ENCODE measurements at places on chromosomes 3 and 15.

GRCh38 chr3:140726066-140726465 lies 48.2 kb downstream of the TRIM42 start:
- no peak for DNase-seq

DNA sequence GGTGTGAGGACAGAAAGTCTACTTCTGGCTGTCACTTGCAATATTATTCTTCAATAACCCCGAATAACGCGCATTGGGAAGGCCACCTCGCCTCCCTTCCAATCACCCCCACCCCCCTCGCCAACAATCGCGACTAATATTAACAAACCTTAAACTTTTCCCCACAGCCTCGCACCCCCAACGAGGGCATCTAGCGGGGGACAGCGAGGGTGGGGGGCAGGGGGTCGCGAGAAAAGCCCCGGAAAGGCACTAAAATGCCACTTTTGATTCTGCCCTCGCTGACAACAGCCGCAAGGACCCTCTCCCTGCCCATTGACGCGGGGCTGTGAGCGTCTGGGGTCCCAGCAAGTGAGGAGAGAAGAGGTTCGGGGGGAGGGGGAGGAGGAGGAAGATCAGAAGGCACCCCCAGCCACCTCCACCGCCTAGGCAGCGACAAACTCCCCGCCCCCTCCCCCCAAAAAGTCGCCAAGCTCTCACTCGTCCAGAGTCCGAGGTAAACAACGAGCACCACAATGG lies 868 bp downstream of the SATB1 start:
- DNase-seq: no peak

- DNase-seq: no peak
These were observed 53.0 kb upstream of the MME start for GRCh38 chr3:155026999-155027591.

DNA sequence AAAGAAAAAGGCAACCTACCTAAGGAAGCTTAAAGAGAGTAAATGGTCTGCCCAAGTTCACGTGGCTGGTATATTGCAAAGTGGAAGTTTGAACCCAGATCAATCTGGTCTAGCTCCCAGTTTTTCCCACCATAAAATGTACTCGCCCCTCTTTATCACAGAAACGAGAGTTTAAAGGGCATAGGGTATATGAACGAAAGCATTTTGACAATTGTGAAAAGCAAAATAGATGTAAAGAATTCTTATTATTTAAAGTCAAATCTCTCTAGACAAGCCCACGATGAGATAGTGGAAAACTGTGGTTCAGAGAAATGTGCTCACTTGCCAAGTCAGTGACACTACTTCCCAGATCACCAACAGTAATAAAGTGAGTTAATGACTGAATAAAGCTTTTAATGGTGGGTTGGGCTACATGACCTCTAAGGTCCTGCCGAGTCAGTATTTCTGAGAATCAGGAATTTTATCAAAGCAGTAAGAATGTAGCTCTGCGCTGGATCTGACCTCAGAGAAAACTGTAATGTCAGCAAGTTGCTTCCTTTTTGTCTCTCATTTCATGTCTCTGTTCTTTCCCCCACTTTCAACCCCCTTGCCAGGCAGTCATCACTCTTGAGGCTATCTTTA lies 23.3 kb upstream of the NEO1 start:
- DNase-seq: no peak

DNA sequence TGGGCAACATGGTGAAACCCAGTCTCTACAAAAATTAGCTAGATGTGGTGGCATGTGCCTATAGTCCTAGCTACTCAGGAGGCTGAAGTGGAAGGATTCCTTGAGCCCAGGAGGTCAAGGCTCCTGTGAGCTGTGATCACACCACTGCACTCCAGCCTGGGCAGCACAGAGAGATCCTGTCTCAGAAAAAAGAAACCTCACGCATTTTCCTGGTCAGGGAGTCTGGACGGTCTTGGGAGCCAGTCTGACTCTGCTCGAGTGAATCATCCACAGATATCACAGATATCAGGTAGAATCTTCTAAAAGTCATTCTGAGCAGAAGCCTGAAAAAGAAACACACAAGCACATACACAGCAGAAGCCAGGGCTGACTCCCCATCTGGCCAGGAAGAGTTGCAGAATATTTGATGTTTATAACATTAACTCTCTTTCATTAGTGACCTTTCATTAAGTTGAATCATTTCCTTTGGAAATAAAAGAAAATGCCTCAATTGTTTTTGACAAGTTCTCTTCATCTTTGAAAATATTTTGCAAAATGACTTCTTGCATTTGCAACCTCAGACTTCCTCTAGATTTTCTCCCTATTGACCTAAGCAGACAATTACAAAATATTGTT lies 56.5 kb upstream of the ABHD17C start:
- DNase-seq: no peak

GRCh38 chr3:177589911-177590381 lies 392.7 kb upstream of the TBL1XR1 start:
- DNase-seq: no peak

DNA sequence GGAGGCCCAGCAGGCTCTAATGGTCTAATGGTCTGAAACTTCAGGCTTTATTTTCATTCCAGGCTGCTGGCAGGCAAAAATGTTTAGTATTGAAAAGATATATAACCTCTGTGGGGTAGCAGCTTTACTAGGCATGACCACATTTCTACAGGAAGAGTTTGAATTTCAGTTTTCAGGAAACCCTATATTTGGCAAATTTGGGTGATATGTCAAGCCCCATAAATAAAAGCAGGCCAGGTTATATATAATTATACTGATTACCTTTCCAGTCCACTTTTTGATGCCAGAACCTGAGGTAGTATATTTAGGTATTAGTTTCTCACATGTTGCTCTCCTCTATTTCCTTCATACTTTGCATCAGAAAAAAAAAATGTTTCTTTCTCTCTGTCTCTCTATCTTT lies 37.2 kb upstream of the PHLDB2 start:
- no peak for DNase-seq

DNA sequence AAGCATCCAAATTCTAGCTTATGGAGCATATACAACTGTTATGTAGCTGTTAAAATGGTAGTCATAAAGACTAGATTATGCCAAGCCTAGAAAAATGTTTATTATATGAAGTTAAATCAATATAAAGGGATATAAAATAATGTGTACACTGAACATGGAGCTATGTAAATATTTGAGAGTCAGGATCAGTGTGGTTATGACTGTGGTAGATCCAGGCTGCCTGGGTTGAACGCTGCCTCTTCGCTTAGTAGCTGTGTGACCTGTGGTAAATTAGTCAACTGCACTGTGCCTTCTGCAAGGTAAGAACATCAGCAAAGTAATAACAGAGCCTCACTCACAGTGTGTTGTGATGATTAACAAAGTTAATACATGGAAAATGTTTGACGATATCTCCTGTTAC lies 212.2 kb downstream of the RBMS3 start:
- DNase-seq: no peak

GRCh38 chr3:177687291-177687690 lies 490.0 kb upstream of the TBL1XR1 start:
- DNase-seq: no peak

GRCh38 chr15:40006646-40007045 lies 32.3 kb downstream of the SRP14 start:
- no peak for DNase-seq

- DNase-seq: no peak
These were observed 9.3 kb downstream of the ARPP19 start for GRCh38 chr15:52559575-52559974.

DNA sequence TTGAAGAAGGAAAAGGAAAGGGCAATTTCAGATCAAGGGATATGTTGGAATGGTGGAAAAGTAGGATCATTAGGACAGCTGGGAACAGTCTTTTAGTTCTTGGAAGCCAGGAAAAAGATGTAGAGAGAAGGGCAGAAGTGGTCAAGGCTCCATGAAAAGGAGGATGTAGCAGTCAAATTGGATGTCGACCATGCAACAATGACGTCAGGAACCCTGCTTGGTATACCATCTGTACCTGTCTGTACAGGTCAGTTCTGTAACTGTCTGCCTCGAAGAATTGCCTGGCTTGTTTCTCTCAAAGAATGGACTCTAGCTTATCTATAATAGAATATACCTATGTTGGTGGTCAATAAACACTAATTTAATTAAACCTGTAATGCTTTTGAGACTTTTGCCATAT lies 157.8 kb upstream of the SGO1 start:
- DNase-seq: no peak

- no peak for DNase-seq
These were observed 26.6 kb upstream of the MRPS22 start for GRCh38 chr3:139317215-139317614.

GRCh38 chr3:65897766-65898165 lies 141.0 kb downstream of the MAGI1 start:
- no peak for DNase-seq

GRCh38 chr3:170560296-170560695 lies 25.6 kb downstream of the SLC7A14 start:
- no peak for DNase-seq

GRCh38 chr3:108017587-108017986 lies 73.2 kb downstream of the CD47 start:
- DNase-seq: no peak

DNA sequence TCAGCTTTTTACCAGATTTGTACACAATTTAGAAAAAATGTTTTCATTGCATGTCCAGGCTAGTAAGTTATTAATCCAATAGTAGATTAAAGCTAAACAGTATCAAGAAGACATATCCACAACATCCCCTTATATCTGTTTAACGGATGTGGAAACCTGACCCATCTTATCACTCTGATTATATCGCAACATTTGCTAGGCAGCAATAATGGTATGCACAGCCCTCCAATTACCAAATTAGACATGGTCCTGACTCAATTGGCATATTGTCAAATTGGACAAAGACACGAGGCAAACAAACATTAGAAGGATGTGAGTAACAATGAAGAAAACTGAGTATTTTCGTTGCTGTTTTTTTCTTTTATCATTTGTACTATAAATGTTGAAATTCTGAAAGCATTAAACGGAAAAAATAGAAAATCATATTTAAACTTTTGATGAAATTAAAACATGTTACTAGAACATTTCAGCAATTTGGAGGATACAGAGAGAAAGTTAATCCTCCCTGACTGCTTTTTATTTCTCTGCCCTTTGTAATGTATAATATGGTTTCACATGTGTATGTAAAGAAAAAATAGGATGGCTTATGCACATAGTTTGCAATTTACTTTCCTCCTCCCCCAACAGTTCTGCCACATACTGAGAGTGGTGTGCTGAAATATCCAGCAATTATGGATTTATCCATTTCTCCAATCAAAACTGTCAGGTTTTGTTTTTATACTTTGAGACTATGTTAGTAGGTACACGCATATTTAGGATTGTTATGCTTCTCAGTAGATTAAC lies 633.7 kb downstream of the ZIC1 start:
- no peak for DNase-seq

- DNase-seq: no peak
These were observed 45.6 kb downstream of the CCDC12 start for GRCh38 chr3:46930945-46931403.

DNA sequence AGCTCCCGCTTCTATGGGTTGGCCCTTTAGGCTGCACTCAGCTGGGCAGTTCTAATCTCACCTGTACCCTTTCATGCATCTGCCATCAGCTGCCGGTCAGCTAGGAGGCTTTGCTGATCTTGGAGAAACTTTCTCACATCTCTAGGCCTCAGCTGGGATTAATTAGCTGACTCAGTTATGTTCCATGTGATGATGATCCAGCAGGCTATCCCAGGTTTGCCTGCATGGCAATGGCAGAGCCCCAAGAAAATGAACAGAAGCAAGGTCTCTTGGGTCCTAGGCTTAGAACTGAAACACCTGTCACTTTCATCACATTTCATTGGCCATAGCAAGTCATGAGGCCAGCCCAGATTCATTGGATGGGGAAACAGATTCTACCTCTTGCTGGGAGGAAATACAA lies 304.6 kb upstream of the TBC1D5 start:
- no peak for DNase-seq

- no peak for DNase-seq
These were observed 92.0 kb upstream of the TRIM42 start for GRCh38 chr3:140585828-140586227.

DNA sequence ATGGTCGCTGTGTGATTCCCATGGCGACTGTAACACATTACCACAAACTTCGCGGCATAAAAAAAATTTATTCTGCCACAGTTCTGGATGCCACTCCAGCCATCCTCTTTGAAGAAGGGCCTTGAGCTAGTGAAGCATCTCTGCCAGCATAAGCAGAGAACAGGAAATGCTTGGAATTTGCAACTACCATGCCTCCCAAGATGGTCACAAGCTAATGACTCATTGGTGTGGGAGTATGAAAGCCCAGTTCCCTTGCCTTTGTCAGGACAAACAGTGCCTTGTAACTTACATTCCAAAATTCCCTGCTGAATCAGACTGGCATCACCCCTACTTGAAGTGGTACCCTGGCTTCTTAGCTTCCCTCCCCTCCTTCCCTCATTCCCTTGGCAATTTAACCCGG lies 129.7 kb downstream of the PROS1 start:
- DNase-seq: no peak

GRCh38 chr15:62782896-62783295 lies 259.7 kb upstream of the TPM1 start:
- no peak for DNase-seq

DNA sequence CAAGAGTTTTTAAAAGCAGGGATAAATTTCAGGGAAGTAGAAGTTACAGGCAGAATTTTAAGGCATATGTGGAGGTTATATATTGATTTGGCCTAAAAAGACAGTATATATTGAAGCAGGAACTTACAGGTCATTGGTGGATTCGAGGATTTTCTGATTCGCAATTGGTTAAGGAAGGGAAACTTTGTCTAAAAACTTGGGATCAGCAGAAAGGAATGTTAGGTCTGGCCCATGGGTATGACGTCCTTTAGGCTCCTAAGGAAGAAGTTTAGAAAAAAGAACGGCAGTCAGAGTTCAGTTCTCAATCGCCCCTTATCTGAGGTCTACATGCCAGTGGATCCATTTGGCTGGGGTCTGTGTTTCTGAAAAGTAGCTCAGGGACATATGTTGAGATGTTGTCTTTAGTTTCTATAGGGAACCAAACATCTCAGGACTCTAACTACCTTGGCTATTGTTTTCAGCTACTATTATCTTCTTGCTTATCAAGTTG lies 33.2 kb upstream of the ACP3 start:
- no peak for DNase-seq

GRCh38 chr3:140206196-140207040 lies 271.4 kb downstream of the CLSTN2 start:
- no peak for DNase-seq

- no peak for DNase-seq
These were observed 13.5 kb upstream of the GABRR3 start for GRCh38 chr3:98048586-98048985.

DNA sequence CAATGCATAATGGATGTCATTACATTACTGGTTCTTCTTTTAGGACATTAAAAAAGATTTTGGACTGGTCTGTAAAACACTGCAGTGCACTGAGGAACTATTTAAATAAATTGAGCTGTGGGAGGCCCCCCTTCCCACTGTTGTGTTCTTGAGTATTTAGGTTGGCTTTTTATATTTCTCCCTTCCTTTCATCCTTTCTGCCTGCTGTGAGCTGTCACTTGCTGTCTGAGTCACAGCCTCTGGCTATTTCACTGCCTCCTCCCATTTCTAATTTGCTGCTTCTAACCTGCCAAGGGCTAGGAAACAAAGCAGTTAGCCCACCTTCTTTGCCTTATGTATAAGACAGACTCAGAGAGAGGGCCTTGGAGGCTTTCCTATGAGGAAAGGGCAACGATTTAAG lies 89.0 kb upstream of the FNDC3B start:
- DNase-seq: no peak

- DNase-seq: no peak
These were observed 99.0 kb upstream of the RBMS3 start for GRCh38 chr3:29181872-29182271.

Measured in activated gamma-delta T cell treated with anti-CD3 and anti-CD28 coated beads, Interleukin-2, amount 50 U/mL, for 16 hours (primary cell).